Vagina (tissue), 2 donors: ENCODE measurements at places on chromosomes 4 and X.

DNA sequence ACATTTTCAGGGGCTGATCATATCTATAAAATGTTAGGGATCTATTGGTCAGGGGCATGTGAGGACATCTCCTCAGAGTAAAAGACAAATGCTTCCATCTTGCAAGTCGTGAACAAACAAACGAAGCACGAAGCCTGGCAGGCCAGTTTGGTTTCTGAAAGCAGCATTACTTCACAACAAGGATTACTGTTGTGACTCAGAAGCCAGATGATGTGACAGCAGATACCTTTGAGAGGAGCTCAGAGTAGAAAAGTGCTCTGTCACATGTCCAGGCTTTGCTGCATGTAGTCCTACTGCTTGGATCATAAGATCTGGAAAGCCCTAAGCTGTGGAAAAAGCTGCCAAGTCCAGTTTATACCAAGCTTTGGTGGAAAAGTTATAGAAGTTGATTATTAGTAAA lies 1827.2 kb downstream of the ARAP2 start:
- no peak for DNase-seq

DNA sequence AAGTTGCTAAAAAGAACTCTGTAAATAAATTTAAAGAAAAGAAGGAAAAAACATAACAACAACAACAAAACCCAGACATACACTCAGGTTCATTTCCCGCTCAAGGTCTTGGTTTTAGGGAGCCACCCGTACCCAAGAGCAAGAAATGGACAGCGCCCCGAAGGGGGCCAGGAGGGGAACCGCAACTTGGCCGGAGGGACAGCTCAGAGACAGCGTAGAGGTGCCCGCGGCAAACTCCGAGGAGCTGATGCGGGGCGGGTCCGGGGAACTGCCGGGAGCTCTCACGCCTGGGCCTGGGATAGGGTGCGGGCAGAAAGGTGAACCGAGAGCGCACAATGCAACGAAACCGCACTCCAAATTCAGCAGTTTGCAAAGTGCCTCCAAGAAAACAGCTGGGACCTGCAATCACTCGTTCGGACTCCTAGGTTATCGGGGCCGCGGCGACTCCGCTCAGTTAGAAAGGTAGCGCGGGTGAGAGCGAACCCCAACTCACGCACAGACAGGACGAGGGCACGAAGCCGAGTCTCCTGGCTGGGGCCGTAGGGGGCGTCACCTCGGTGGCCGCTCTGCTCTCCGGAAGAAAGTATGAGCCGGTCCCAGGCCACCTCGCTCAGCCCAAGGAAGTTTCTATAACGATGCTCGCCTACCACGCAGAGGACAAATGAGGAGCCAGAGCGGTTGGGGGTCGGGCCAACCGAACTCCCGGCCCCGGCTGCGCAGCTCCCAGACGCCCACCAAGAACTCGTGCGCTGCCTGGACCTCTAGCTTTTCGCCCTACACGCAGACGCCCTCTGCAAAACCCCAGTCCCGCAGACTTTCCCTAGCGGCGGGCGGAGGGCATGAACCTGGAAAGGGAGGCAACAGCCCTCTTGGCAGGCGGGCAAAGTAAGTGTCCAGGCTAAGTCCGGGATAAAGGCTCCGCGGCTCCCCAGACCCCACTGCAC lies 1.4 kb downstream of the NDNF start:
- DNase-seq, result no peak

GRCh38 chr4:40055863-40056715 lies 561 bp upstream of the N4BP2 start:
- DNase-seq, result no peak

DNA sequence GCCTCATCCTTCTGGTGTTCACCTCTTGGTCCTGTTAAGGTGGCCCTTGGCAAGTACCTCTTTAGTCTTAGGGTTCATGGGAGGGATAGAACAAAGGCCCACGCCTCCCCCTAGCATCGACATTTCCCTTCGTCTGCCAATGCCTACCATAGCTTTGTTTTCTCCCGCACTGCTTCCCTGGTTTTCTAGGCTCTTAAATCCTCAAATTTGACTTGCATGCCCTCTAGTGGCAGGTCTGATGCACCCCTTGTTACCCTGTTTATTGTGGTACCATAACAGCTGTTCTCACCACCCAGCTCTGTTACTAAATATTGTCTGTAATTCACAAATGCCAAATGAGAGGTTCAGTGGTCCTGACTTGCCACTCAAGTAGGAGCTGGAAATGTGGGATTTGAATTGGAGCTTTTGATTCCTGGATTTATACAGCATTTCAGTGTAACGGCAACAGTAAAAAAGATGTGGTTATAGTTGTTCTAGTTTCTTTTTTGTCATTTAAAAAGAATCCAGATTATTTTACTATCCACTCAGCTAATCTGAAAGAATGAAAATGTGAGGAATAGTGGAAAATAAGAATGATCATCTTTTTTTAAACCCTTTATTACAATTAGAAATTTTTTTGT lies 100.1 kb downstream of the REPS2 start:
- no peak for DNase-seq

- DNase-seq, result no peak
Measured at GRCh38 chr4:128220286-128221235, 67.1 kb downstream of the PGRMC2 start.
